ENCODE measurements at places on chromosomes 1 and 21.

GRCh38 chr1:174623324-174624035 is 175.7 kb downstream of the GPR52 start:
- DNase-seq: no peak

- DNase-seq: no peak
Observed at GRCh38 chr1:42422737-42423136, 33.1 kb downstream of the ZMYND12 start.

DNA sequence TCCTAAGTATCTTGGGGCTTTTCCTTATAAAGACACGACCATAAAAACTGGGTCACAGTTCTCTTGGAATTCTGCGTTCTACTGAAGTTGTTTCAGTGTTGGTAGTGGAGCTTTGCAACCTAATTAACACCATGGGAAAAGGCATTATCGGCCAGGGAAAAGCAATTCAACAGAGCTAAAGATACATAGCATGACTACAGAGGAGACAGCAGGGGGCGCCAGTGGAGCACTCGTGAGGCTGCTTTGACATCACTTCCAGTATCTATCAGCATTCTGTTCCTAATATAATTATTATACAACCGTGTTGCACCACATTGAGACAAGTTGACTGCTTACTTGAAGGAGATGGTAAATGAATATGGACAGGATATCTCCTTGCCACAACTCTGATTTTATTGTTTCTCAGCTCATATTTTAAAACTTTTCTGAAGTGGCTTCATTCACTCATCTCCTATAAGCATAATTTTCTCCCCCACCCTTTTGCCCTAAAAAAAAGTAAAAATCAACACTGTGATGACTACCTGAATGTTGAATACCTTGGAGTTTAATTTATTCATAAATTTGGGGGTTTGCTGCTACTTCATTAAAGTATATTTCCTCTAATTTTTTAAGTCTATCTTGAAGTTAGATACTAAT is 39.4 kb downstream of the ZP4 start:
- peak; percentile 60 for DNase-seq

DNA sequence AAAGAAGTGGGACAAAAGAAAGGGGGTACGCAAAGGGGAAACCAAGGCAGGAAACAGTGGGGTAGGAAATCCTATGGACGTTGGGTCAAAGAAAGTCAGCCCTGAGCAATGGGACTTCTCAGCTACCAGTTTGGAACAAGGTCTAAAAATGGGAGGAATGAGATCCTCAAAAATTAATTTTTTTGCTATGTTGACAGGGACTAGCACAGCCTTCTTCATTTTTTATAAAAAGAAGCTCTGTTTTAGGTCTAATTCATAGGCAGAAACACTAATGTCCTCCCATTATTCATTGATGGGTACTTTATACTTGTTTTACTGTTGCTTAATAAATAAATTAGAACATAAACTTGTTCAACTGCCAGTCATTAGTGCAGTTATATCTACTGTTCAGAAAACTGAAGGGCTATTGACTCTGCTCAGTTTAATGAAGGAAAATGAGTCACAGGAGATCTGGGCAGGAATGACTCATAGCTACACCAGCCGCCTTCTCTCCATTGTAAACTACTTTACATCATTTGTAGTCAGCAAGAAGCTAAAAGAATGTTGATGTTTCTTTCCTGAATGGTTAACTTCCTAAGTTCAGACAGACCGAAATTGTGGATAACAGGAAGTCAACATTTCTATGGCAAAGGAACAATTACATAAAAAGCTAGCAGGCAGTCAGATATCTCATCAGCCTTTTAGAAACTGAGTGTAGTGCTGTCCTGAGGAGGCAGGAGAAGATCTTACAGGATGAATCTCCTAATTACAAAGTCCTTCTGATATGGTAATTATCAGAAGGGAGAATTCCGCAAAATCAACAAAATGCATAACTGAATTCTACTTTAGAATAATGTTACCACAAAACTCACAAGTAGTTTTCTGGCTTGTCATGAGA is 356.4 kb upstream of the PKN2 start:
- DNase-seq: peak; percentile 5

- no peak for DNase-seq
Observed at GRCh38 chr1:47703156-47703825, 265.4 kb downstream of the FOXD2 start.

DNA sequence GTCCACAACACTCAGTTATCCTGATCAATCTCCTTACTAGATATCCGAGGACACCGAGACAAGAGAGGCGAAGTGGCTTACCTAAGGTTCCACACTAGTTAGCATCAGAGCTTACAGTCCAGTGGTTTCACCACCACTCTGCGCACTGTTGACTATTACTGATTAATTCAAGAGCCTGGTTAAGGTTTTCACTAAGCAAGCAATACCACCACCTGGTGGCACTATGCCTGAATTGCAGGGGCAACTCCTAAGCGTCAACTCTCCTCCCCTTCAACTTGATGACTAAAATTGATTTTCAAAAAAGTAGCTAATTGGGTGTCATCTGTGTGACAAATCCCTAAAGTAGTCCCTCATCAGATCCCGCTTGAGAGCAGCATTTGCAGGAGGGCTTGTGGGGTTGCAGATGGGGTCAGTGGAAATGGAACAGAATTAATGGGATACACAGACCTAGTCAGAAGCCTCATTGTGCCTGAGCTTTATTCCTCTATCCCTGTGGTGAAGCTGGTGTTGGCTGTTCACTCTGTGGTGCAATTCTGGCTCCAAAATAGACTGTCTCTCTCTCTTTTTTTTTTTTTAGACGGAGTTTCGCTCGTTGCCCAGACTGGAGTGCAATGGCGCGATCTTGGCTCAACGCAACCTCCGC is 9.1 kb downstream of the TTC22 start:
- DNase-seq: no peak

GRCh38 chr1:204947747-204948146 is 77.1 kb downstream of the NFASC start:
- no peak for DNase-seq

GRCh38 chr1:208182880-208183645 is 61.1 kb downstream of the PLXNA2 start:
- no peak for DNase-seq

- DNase-seq: no peak
Observed at GRCh38 chr1:158998037-158998780, 11.5 kb upstream of the IFI16 start.

- DNase-seq: no peak
Observed at GRCh38 chr1:40772146-40772955, 11.2 kb upstream of the KCNQ4 start.

GRCh38 chr1:34975338-34975737 is 9.8 kb downstream of the TMEM35B start:
- no peak for DNase-seq

DNA sequence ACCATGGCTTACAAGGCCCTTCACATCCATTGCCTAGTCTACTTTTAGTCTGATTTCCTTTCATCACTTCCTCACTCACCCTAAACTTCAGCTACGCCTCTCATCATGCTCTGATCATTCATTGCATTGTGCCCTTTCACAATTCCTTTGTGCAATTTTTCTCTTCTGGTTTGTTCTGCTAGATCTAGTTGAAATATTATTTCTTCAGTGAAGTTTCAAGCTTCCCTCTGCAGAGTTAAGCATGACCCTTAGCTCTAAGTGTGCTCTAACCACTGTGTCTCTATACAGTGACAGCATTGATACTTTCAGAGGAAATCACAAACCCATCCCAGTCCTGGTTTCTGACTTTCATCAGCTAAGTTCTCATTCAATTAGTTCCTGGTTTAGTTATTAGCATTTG is 166.1 kb downstream of the PLA2G4A start:
- DNase-seq: no peak

GRCh38 chr1:4709641-4710040 is 55.2 kb downstream of the AJAP1 start:
- no peak for DNase-seq

- no peak for DNase-seq
Observed at GRCh38 chr1:205441318-205441633, 14.6 kb downstream of the BLACAT1 start.

GRCh38 chr1:112713466-112714312 is 1.4 kb downstream of the PPM1J start:
- no peak for DNase-seq

GRCh38 chr1:183365676-183366075 is 52.5 kb downstream of the NMNAT2 start:
- DNase-seq: no peak

- no peak for DNase-seq
Observed at GRCh38 chr1:47724432-47724999, 272.7 kb downstream of the TRABD2B start.

GRCh38 chr1:226827968-226828513 is 42.4 kb upstream of the PSEN2 start:
- DNase-seq: peak; percentile 96

GRCh38 chr21:33685613-33686197 is 43.4 kb downstream of the ITSN1 start:
- peak; percentile 25 for DNase-seq

DNA sequence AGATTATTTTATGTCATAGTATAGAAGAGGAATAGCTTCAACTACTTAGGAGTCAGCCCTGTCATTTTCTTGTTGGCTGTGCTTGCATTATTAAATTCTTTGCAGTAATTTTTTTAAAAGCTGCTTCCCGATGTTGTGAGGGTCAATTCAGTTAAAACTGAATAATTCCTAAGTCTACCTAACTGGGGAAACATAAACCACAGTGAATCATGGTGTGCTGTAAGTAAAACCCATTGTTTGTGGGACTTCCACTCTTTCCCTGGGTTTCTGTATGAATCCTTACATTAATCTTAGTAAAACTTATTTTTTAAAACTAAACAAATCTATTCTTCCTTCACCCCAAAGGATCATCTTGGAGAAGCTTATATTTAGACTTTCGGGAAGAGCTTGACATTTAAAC is 4.4 kb downstream of the SUCO start:
- DNase-seq: no peak

DNA sequence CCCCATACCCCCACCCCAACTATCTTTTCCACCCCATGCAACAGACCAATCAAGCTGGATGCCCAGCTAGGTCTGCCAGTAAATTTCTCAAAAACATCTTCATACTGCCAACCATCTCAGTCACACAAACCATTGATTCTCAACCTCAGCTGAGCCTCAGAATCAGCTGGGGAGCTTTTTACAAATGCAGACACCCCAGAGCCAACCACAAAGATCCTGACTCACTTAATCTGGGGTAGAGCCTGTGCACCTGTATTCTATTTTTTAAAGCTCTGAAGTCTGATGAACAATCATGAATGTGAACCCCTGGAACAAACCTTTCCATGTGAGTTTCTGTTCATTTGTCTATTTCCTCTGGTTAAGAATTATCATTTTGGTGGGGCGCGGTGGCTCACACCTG is 66.0 kb downstream of the ZNF281 start:
- no peak for DNase-seq

GRCh38 chr21:34642211-34643075 is 26.4 kb upstream of the CLIC6 start:
- DNase-seq: peak; percentile 19

DNA sequence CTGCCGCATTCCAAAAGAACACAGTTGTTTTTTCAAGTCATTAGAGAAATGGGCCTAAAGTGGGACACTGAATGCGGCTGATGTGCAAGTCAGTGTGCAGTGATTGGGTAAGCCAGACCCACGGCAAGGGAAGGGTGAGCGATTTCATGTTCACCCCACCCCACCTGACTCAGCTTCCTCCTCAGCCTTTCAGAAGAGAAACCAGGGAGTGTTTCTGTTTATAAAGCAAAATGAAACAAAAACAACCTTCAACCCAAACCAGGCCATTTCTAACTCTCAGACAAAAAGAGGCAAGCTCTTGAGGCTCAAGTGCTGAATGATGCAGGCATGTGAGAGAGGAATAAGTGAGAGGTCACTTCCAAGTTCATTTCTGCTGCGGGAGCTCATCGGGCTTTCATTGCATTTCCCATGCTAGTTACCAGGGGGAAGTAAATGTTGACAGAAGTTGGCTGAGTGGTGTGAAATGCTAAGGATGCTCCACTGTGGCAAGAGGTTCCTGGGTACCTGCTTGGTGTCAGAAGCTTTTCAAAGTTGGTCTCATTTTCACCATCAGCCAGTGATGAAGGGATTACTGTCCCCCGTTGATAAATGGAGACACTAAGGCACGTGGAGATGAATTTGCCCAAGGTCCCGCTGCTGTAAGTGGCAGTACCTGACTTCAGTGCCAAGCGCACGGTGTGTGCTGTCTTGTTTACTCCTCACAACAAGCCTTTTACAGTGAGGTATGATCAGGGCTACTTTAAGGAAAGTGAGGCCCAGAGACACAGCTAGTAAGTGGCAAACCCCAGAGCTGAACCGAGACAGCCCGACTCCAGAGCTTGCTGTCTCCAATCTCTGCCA is 29.1 kb downstream of the STPG1 start:
- no peak for DNase-seq

DNA sequence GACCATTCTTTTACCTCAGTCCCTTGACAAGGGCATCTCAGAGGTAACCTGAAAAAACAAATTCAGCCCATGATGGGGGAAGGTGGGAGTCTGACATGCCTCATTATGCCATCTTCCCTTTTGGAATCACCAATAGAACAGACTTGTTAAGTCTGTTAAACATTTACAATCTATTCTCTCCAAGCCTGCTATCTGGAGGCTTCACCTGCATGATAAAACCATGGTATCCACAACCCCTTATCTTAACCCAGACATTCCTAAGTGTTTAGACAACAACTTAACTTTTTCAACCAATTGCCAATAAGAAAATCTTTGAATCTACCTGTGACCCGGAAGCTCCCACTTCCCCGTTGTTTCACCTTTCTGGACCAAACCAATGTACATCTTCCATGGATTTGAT is 233.0 kb upstream of the CACYBP start:
- DNase-seq: no peak

GRCh38 chr1:8424539-8425116 is 106.7 kb downstream of the SLC45A1 start:
- DNase-seq: no peak

GRCh38 chr1:91651661-91652071 is 151.0 kb downstream of the CDC7 start:
- DNase-seq: no peak

DNA sequence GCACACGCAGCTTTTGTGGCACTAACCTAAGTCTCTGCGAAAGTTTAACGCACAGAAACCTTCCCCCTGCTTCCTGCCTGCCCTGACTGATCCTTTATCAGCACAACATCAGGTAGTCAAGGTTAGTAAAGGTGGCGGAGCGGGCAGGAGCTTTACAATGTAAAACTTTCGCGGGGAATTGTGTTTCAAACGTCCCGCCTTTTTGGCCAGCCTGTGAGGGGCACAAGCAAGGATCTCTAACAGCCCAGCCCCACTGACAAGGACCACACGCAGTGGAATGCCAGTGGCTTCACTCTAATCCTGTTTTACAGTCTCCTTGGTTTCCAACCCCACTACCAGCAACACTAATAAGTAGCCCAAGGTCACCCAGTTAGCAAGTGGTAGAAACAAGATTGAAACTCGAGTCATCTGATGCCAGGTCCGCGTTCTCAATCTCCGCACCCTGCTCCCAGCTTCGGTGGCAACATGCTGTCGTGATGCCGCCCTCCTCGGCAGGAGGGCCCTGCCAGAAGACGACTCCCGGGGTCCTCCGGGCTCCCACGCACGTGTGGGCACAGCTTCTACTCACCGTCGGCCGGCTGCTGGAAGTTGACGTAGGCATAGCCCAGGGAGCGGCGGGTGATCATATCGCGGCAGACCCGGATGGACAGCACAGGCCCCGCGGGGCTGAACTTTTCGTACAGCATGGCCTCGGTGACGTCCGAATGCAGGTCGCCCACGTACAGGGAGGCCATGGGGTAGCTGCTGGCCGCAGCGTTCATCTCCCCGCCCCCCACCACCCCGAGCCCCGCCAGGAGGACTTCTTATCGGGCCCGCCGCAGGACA is 1.2 kb downstream of the PABPC4 start:
- peak; percentile 39 for DNase-seq

GRCh38 chr1:35192056-35192852 is 691 bp downstream of the SFPQ start:
- DNase-seq: peak; percentile 62

- no peak for DNase-seq
Observed at GRCh38 chr21:36044056-36044455, 16.3 kb downstream of the SETD4 start.

- DNase-seq: no peak
Observed at GRCh38 chr1:175866776-175867175, 123.4 kb upstream of the TNR start.

Data from HTR-8/SVneo (cell line).